ENCODE measurements at places on chromosomes 3 and 15.

GRCh38 chr3:4751029-4751501, 228.2 kb upstream of the BHLHE40 start:
- DNase-seq = no peak

- DNase-seq = no peak
These were observed 59.9 kb downstream of the RYR3 start for GRCh38 chr15:33370623-33371020.

DNA sequence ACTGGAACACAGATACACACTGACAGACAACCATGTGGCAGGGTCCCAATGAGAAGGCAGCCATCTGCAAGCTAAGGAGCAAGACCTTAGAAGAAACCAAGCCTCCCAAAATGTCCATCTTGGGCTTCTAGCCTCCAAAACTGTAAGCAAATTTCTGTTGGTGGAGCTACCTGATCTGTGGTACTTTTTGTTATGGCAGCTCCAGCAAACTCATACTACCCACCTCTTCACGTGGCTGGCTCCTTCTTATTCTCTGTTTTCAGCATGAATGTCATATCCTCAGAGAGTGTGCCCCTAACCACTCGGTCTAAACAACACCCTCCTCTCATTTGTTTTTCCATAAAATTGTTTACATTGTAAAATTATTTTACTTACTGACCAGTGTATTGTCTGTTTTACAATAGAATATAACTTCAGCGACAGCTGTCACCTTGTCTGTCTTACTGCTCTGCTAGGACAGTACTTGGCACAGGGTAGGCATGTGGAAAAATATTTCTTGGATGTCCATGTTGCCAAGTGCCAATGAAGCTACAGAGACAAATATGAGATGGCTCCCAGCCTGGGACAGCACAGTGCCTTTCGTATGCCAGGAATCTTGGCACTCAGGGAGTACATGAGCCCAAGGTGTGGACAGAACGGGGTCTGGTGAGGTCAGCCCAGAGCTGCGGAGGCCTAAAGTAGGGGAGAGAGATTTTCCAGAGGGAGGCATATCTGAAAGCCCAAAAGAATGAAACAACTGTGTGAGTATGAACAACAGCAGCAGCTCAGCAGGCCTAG, 17.4 kb upstream of the SLC25A36 start:
- DNase-seq = no peak

- no peak for DNase-seq
These were observed 56.1 kb downstream of the MYZAP start for GRCh38 chr15:57647791-57648130.

- DNase-seq = no peak
These were observed 1.6 kb upstream of the LRRC31 start for GRCh38 chr3:169871129-169871886.

DNA sequence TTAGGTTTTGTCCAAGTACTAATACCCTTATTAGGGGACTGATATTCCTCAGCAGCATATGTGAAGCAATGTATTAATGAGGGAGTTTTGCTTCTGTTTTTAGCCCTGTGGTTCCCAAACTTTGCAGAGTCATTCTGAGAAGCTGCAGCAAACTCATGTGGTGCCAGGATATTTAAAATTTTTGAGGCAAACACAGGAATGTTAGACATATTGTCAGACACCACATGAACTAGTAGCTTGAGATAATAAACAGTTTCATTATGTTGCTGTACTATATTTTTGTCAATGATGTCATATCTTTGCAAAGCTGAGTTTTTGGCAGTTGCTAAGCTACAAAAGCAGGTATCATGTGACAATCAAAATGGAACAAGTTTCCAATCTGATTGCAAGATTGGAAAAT, 36.6 kb downstream of the ATP6V1A start:
- DNase-seq = no peak

DNA sequence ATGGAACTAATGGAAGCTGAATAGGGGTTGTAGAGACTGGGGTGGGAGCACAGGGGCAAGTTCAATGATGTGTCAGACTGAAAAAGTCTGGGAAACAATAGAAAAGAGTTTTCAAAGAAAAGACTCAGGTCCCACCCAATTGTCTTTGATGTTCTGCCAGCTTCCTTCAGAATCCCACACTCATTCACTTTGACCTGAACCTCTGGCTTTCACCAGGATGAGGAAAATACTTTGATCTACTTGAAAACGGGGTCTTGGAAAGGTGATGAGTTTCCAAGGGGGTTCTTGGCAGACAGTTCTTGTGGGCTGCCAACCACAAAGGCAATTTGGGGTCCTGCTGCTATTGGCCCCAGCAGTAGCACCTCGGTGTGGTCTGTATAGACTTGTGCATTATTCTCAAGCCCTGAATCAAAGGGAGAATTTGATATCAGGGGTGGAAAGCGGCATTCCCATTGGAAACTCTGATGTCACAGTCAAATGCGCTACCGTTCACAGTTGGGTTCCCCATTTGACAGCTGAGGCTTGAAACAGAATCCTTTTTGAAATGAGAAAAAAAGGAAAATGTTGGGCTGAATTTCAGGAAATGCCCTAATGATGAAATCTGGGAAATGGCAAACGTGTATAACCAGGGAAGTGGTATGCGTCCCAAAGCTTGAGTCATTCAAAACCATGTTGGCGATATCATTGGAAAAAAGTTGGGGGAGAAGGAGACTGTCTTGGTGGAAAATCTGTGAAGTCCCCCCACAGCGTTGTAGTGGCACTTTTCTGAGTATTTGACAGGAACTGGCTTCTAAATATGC, 229.2 kb upstream of the LRTM1 start:
- DNase-seq = no peak

DNA sequence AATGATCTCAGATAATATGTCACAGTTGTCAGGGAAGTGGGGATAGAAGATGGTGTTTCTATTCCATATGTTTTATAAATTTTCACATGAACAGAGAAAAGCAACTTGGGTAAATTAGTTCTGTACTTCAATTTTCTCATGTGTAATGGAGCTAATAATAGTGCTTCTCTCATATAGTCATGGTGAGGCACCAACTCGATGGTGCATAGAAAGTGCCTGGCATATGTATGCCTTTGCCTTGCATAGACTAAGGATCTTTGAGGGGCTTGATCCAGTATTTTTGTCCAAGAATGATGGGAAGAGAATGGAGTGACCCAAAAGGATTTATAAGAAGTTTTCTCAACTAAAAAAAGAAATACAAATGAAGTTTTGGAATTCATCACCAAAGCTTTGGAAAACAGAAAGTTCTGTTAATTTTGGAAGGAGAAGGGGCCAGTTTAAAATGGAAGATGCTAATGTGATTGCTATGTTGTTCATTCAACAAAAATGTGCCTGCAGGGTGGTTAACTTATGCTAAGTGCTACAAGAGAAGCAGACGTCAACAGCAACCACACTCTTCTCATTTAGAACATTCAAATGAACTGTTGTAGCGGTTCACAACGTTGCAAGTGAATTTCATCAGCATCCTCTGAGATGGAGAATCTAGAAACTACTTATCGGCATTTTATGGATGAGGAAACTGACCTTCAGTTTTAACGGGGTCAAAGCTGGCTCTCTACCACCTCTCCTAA, 86.1 kb downstream of the RTP4 start:
- DNase-seq = no peak

GRCh38 chr3:31016196-31016595, 121.7 kb upstream of the GADL1 start:
- DNase-seq = no peak

GRCh38 chr3:28907616-28908015, 373.3 kb upstream of the RBMS3 start:
- DNase-seq = no peak

GRCh38 chr3:152373379-152373778, 104.7 kb downstream of the MBNL1 start:
- DNase-seq = no peak

DNA sequence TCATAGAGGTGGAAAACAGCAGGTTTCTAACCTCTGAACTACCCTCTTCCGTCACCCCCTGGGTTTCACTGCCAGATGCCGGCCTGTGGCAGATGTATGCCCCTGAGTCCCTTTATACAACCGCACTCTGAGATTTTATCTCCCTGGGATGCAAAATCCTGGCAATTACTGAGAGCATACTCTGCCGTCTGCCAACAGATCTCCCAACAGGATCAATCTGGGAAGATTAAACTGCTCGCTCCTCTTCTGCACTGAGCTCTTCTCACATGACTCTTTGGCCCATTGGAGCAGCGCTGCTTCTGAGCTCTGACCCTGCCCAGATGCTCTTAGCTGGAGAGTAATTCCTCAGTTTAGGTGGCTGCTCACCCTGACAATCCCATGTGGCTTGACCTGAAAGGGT, 133.2 kb downstream of the LIPC start:
- no peak for DNase-seq

DNA sequence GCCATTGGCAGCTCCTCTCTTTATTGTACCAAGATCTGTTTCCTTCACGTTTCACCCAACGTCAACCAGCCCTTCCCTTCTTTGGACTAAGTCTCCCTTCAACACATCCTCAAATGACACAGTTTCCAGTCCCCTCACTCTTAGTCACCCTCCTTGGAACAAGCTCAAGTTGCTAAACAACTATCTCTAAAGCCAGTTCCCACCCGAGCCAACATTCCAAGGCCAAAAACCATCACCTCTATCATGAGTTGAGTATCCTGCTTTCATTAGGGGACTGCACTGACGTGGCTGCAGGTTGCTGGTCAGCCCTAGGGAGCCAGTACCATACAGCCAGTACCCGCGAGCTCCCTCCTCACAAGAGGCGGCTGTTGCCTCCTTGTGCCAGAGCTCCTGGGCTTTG, 73.8 kb downstream of the LIPC start:
- no peak for DNase-seq

DNA sequence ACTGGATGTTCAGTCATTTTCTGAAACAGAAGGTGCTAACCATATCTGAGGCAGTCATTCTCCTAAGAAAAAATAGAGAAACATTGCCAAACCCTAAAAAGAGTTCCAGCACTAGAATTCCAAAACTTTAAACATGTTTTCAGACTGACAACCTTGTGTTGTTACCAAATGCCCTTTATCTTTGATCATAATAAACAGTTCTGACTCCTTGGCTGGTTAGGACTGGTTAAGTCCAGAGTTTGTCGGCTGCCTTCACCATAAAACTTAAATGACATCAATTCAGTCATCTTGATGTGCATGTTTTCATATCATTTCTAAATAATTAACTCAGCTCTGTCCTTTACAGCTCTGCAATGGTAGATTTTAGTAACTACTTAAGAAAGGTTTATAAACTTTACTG, 68.0 kb downstream of the COL8A1 start:
- no peak for DNase-seq

GRCh38 chr3:24052446-24052845, 107.4 kb downstream of the NR1D2 start:
- DNase-seq = no peak
